Skeletal muscle cell (primary cell): ENCODE measurements at places on chromosomes 3 and 15.

DNA sequence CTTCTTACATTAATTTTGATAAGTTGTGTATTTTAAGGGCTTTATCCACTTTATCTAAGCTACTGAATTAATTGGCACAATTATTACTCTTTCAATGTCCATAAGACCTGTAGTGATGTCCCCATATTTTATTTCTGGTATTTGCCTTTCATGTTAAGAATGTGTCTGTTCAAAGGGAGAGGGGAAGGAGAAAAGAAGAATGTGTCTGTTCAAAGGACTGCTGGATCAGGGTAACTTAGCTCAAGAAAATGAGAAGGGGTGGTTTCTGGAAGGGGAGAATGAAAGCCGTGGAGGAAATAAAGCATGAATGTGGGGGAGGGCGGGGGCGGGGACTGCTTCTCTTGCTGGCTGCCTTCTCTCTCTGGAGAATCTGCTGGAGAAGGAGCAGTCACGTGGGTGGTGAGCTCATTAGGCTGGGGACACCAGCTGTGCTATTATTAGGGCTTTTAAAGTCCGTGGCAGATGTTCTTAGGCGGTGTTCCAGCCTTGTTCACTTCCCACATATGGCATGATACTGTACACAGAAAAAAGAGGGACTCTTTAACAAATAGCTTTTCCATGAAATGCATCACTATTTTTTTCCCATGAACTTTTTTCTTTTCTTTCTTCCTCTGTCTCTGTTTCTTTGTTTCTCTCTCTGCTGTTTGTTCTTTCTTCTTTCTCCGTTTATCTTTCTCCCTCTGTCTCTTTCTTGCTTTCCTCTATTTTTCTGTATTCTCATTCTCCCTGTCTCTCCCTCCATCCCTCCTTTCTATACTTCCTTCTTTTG lies 63.7 kb upstream of the ULK4 start:
- DNase-seq = peak; percentile 95

DNA sequence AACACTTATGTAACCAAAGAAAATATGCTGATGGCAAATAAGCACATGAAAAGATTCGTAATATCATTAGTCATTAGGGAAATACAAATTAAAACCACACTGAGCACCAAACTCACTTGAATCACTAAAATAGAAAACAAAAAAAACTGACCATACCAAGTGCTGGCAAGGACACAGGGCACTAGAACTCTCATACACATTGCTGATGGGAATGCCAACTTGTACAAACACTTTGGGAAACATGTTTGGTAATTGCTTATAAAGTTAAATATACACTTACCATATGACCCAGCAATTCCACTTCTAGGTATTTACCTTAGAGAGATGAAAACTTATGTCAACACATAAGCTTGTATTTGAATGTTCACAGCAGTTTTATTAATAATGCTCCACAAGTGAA lies 95.5 kb downstream of the TFDP2 start:
- DNase-seq = no peak

DNA sequence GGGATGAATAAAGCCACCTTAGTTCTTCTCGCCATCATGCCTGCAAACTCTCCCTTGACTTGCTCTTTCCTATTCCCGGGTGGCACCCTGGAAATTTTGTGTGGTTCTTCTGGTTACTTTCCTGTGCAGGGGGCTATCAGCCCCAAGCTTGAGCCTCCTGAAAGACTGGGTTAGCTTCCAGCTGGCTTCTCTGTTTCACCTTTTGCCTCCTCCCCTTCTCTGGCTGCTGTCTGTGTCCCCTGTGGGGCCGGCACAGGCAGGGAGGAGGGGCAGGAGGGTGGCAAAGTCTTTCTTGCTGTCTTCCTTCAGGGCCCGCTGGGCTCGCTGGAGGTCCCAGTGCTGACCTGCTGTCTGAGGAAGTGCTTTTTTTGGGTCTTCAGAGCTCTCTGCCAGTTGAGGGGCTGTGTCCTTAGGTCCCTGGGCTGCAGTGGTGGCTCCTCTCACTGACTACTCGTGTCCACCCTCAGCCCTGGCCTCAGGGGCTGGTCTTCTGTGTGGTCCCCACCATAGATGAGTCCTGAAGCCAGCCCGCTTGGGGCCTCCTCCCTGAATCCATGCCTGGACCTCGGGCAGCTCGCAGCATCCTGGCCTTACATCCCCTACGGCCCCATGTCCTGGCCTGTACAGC lies 196.5 kb downstream of the KLF13 start:
- DNase-seq = no peak

DNA sequence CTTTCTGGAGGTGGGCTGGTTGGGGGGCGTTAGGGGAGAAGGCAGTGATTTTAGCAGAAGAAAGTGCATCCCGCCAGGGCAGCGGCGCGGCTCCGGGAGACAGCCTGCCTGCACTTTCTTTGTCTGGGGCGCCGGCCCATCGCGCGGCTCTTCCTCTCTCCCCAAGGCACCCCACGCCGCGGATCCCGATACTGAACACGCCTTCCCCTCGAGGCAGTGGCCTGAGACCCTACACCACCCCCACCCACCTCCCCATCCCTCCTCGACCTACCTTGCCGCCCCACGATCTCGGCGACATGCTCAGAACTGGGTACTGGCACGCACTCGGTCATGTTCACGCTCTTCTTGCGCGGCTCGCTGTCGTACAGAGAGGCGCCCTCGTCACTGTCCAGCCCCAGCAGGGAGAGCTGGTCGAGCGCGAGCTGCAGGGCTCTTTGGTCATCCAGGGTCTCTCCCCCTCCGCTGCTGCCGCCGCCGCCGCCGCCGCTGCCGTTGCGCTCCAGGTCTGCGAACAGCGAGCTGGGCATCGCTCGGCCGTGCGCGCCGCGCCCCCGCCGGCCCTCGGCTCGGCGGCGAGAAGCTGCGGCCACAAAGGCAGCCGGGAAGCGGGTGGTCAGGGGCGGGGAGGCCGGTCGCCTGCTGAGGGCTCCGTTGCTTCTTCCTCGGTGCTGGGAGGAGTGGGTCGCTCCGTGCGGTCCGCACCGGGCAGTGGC lies 483 bp downstream of the MEX3B start:
- DNase-seq = no peak

DNA sequence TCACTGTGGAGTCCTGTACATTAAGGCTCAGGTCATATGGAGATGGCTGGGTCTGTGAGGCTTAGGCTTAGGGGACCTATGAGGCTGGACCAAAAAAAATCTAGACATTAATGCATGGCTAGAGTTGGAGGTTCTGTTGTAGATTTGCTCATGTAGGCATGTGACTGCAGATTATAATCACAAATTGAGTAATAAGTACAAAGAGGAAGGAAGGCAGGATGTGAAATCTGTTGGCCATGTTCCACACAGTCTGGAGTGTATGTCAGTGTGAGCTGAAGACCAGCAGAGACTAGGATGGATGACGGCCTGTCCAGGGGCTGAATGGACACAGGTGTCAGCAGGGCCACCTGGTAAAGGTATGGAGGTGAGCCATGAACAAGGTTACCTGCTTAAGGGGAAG lies at the start of gene ST3GAL6:
Gene ST3GAL6 (plus strand): TSS at position 265 of the 400 bp plus-strand sequence. CDS start 5,101 bp downstream, outside the sequence.
- no peak for DNase-seq

- DNase-seq = no peak
Observed at GRCh38 chr3:192855434-192855833, 62.2 kb downstream of the MB21D2 start.

- no peak for DNase-seq
Observed at GRCh38 chr3:13878281-13879101, 1.4 kb downstream of the WNT7A start.

DNA sequence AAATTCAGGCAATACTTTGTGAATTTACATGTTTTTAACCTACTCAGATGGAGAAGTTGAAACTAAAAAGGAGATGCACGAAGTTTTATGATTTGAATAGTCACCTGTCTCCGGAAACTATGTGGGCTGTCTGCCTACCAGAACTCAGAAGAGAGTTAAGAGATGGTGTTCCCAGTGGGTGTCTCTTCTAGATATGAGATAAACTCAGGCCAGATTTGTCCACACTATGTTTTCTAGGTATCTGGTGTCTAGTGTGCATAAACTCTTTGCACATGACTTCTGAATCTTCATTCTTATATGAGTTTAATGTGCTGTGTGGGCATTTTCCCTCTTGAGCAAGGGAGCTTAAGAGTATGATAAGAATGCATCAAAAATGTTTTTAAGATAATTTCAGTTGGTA lies 222.8 kb downstream of the FOXP1 start:
- no peak for DNase-seq

DNA sequence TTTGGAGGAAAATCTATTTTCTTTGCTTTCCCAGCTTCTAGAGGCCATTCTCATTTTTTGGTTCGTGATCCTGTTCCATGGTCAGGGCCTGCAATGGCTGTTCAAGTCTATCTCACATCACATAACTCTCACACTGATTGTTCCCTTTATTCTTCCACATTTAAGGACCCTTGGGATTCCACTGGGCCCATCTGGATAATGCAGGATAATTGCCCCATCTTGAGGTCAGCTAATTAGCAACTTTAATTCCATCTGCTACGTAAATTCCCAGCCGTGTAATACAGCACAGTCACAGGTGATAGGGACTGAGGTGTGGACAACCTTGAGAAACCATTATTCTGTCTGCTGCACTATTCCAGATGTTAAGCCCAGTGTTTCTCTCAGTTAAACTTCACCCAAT lies 311.6 kb upstream of the CNTN4 start:
- no peak for DNase-seq
